Stimulated activated CD4-positive, alpha-beta T cell treated with anti-CD3 and anti-CD28 coated beads, Interleukin-2, amount 100 ng/mL, for 48 hours (primary cell): ENCODE measurements at places on chromosomes 4 and X.

GRCh38 chr4:146022541-146022940, 83.9 kb upstream of the ZNF827 start:
- no peak for DNase-seq

- no peak for DNase-seq
Observed at GRCh38 chr4:73843369-73843768, 6.9 kb downstream of the CXCL6 start.

DNA sequence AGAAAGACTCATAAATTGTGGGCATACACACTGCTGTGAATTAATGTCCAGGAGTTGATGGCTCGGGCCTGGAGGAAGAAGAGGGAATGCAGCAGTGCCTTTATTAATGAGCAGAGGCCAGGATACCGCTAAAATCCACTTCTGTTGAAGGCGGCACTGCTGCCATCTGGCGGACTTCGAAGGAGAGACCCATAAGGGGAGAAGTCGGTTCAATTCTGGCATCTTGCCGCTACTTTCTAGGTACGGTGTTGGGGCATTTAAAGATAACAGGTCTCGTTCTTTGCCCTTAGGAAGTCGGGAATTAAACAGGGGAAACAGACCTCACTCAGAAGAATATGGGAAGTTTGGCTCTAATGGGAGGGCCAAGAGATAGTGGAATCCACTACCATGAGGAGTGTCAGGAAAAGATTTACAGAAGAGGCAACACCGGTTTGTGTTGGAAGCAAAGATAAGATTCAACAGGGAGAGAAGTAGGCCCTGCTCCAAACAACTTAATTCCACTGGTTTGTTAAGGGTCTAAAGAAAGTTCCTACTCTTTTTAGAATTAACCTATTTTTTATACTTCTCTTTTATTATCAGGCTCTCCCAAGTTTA, 133.6 kb upstream of the GIMD1 start:
- DNase-seq: peak; percentile 30

- no peak for DNase-seq
Observed at GRCh38 chr4:174318829-174319764, 35.4 kb downstream of the CEP44 start.

DNA sequence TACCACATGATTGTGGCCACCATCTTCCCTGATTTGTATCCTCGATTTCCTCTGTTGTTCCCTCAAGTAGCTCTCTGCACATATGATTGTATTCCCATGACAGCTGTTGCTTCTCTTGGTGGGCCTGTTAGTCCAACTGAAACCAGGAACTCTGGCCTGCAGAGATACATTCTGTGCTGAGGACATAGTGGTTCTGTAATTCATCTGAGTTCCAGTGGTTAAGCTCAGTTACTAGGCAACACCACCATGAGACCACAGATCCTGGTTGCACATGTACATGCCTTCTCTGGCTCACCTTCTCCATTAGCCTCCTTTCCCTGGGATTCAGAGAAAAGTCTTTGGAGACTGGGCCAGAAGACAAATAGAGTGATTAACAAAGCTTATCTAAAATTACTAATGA, 172.1 kb upstream of the SLC7A11 start:
- DNase-seq: no peak

DNA sequence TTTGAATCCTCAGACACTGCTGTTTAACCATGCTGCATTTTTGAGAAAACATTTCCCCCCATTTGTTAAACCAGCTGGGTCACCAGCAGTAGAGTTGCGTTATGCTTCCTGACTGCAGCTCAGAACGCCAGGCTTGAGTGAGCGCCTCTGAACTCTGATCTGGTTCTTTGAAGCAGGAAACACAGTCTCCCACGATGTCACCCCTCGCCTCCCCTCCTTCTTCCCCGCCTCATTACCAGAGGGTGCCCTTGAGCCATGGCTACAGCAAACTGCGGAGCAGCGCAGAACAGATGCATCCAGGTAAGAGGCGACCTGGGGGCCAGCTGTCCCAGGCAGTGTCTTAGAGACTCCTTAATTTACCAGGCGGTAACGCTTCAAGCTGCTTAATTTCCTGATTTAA, 78.4 kb downstream of the REPS2 start:
- DNase-seq: no peak

DNA sequence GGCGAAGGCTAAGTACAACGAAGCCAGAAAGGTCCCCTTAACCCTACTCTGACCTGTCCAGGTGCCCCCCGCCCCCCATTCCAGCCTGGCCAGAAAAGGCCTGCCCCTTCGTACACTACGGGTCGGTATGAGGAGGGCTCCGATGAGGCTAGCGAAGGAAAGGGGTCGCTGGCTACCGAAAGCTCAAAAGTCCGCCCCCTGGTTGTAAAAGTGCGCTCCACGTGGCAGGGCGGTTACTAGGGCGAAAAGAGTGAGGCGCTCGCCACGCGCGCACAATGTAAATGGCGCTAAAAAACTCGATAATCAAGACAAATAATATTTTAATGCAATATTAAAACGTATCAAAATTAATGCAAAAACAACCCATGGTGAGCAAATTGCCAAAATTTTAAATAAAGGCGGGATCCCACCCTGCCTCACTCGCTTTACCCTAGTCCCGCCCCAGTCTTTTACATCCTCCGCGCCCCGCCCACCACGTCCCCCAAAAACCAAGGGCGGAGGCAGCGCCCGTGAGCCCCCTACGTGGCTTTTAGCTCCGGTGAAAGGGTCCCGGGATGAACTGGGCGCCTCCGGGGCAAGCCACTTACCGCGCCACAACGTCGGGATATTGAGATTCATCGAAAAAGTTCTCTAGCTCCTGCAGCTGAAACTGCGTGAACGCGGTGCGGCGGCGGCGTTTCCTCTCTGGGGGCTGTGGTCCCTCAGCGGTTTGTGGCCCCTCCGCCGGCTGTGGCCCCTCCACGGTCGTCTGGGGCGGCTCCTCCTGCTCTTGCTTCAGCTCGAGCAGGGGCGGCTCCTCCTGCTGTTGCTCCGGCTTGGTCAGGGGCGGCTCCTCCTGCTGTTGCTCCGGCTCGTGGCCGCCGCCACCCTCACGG, 929 bp downstream of the ESX1 start:
- DNase-seq: no peak

GRCh38 chr4:6622744-6623143, 17.7 kb upstream of the MRFAP1 start:
- DNase-seq: no peak
